ENCODE measurements at places on chromosomes 12 and 14.

DNA sequence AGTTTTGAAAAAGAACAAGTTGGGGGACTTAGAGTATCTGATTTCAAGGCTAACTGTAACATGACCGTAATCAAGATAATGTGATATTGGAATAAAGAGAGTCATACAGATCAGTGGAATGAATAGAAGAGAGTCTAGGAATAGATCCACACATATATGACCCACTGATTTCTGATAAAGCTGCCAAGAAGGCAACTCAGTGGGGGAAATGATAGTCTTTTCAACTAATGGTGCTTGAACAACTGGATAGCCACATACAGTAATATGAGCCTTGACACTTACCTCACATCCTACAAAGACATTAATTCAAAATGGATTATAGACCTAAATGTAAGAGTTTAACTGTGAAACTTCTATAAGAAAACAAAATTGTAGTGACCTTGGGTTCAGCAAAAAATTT, 3.8 kb downstream of the PRKCH start:
- DNase-seq, result no peak

DNA sequence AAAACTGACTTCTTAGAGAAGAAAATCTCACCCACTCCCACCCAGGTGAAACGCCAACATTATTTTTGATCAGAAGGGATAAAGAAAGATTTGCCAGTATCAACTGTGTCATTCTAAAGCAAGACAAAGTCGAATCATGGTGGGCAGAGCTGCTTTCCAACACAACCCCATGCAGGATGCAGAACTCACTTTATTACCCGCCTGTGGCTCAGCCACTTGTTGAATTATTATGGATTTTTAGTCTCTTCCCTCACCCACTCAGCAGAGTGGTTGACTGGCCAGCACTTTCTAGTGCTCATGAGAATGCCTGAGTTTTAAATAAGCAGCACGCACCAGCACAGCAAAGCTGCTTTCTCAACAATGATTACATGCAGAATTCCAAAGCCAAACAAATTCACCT, 32.1 kb downstream of the CRACR2A start:
- no peak for DNase-seq

GRCh38 chr12:69981881-69982475, 157.0 kb downstream of the MYRFL start:
- no peak for DNase-seq

- DNase-seq, result no peak
Observed at GRCh38 chr12:50077099-50077498, 8.0 kb upstream of the SMARCD1 start.

DNA sequence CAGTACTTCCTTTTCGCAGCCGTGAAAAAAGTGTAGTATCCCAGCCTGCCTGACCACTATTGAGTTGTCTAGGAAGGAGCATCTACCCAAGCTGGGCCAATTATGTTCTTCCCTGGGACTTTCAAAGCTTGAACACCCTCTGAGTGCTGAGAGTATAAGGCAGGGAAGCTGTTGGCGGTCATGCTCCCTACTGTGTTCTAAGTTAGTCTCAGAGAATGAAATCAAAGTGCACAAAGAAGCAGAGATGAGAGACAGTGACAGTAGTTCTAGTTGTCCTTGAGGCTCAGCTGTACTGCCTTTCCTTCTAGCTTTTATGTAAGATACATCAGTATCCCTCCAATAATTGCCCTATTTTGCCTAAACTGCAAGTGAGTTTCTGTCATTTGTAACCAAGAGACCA, 427.1 kb upstream of the SEL1L start:
- no peak for DNase-seq

Measured in cardiac muscle cell (in vitro differentiated cells and primary cell).